ENCODE measurements at places on chromosomes 12 and 14.

GRCh38 chr14:25464772-25465171 lies 414.8 kb upstream of the STXBP6 start:
- no peak for DNase-seq

DNA sequence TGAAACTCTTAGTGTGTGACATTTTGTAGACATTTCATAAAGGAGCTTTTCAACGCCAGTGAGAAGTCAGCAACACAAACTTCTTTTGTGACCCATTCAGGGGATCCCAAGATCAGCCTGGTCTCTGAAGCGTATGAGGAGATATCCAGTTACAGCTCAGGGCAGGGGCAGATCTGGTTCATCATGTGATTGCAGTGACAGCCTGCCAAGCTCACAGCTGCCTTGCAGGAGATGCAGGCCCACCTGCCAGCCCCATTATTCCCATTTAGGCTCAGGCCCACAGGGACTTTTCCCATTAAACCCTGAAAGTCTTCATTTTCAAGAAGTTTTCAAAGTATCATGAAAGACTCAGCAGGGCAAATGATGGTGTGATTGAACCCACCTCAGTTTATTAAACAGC lies 38.3 kb downstream of the SRGAP1 start:
- DNase-seq, result no peak

- no peak for DNase-seq
Measured at GRCh38 chr12:67520606-67521005, 127.9 kb upstream of the DYRK2 start.

GRCh38 chr12:116321913-116322312 lies 44.4 kb upstream of the MED13L start:
- DNase-seq, result no peak

DNA sequence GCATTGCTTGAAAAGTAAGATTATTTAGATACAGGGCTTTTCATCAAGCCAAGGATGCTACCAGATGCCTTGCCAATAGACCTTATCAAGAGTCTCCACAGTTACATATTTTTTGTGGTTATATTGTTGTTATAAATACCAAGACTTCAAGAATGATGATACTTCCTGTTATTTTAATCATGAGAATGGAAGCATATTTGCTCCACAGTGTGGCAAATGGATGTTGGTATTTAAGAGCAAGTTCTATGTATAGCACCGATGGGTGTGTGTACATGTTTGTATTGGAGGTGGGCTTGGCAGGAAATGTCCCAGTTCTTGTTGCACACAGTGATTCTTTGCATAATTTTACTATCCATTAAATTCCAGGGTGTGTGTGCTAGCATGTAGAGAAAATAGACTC lies 4.4 kb upstream of the NID2 start:
- no peak for DNase-seq

DNA sequence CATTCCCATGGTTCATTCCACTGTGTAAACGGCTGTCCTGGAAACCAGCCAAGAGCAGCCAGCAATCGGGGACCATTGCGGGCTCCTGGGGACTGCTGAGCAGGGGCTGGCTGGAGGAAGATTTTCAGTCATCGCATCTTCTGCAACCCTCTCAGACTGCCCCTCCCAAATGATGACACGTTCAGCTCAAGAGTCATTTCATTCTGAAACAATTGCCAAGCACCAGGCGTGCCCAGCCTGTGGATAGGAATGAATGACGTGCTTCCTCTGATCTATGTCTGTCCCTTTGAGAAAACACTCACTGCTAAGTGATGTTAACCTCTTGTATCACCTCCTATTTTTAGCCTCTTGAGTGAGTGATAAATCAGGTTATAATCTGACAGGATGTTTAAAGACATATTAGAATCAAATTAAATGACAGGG lies 62.0 kb downstream of the NDUFA12 start:
- DNase-seq, result no peak

DNA sequence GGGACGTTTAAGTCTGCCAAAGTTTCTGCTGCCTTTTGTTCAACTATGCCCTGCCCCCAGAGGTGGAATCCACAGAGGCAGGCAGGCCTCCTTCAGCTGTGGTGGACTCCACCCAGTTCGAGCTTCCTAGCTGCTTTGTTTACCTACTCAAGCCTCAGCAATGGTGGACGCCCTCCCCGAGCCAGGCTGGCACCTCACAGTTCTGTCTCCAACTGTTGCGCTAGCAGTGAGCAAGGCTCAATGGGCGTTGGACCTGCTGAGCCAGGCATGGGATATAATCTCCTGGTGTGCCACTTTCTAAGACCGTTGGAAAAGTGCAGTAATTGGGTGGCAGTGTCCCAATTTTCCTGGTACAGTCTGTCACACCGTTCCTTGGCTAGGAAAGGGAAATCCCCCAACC lies 444.7 kb downstream of the FLRT2 start:
- no peak for DNase-seq

GRCh38 chr14:104797115-104798044 lies 1.8 kb upstream of the AKT1 start:
- no peak for DNase-seq

- no peak for DNase-seq
Measured at GRCh38 chr12:15323480-15323879, 1.2 kb downstream of the PTPRO start.

DNA sequence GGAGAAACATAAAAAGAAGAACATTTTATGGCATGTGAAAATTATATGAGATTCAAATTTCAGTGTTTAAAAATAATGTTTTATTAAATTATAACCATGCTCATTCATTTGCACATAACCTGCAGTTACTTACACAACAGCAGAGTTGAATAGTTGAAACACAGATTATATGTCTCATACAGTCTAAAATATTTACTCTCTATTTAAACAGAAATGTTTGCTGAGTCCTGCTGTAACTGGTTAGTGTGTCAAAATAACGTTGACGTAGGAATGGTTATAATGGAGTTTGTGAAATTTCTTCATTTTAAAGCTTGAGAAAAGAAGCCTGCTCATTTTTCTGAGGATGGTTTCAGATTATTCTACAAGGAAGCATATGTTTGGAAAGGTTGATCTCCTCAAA lies 196.5 kb upstream of the GARIN2 start:
- DNase-seq, result no peak

- DNase-seq, result no peak
Measured at GRCh38 chr12:104751594-104751993, 206.5 kb downstream of the SLC41A2 start.

DNA sequence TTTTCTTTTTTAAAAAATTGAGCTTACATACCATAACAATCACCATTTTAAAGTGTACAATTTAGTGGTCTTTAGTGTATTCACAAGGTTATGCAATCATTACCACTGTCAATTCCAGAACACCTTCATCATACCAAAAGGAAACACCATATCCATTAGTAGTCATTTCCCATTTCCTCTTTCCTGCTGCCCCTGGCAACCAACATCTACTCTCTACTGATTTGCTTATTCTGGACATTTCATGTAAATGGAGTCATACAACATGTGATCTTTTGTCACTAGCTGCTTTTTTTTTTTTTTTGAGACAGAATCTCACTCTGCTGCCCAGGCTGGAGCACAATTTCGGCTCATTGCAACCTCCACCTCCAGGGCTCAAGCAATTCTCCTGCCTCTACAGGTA lies 66.8 kb upstream of the CFL2 start:
- no peak for DNase-seq

DNA sequence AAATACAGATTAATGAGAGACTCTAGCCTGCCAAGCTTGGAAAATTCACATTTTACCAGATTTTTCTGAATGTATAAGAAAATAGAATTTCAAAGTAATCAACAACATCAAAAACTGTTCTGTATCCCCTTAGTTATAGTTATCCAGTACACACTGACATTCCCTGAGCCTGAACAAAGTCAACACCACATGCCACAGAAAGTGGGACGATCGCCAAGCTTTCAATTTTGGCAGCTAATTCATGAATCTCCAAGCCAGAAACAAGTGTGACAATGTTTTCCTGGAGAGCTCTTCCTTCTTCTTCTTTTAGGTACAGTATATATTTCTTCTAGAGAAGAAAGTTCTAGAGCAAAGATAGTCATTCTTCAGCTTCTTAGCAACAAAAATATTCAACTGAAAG lies 290.2 kb downstream of the PRKD1 start:
- no peak for DNase-seq

GRCh38 chr12:5391653-5392052 lies 40.3 kb upstream of the NTF3 start:
- no peak for DNase-seq

GRCh38 chr14:103314496-103315277 lies 19.4 kb upstream of the EIF5 start:
- DNase-seq, result no peak

GRCh38 chr12:65868133-65868705 lies 43.9 kb downstream of the HMGA2 start:
- no peak for DNase-seq

- no peak for DNase-seq
Measured at GRCh38 chr12:98084391-98084790, 431.0 kb upstream of the TMPO start.

DNA sequence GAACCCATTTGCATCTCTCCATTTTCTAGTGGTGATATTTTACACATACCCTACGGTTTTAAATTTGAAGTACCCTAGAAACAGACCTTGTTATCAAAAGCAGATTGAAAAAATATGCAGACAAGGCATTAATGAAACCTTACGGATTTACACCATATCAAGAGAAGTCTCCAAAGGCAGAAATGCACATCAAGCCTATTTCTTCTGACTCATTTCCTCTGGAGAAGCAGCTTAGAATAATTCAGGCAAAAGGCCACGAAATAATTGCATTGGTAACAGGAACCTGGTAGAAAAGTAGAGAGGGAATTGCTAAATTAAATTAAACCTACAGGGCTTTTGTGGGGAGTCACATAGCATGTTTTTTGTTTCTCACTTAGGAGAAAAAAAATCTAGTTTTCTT lies 34.7 kb downstream of the KICS2 start:
- DNase-seq, result no peak

GRCh38 chr14:63204407-63205043 lies at the start of gene RHOJ:
Gene RHOJ (plus strand): TSS chr14:63204443. CDS start chr14:63204870, 427 bp downstream.
- no peak for DNase-seq

GRCh38 chr12:12032851-12033797 lies 37.6 kb upstream of the BCL2L14 start:
- DNase-seq, result peak; percentile 12

DNA sequence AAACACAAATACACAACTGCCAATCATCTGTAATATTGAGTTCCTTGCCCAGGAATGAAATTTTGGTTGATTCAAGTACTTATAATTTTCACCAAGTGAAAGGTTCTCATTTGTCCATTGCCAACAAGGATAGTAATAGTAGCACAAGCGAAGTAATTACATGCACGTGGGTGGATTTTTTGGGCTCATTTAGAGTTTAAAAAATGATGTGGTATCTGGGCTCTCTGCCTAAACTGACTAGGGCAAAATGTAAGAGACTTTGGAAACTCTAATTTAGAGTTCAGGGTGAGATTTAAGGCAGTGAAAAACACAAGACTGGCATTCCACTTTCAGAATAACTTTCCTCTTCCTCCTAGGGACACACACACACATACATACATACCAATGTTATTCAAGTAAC lies 111.7 kb downstream of the MYRFL start:
- no peak for DNase-seq

DNA sequence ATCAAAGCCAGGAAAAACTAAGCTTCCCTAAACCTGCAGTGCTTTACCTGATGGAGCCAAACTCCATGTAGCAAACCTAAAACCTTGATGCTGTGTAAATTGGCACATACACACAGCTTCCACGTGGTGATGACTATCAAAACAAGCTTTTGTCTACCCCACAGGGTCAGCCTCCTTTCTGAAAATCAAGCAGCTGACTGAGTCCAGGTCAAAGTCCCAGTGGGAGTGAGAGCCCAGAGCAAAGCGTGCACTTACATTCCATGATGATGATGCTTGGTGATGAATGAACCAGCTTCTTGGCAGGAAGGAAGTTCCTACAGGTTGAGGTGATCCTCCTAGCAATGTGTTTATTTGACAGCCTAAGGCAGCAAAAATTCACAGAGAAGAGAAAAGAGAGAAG lies 630.0 kb upstream of the TBX3 start:
- no peak for DNase-seq

- no peak for DNase-seq
Measured at GRCh38 chr14:91346838-91347173, 70.8 kb downstream of the CCDC88C start.

DNA sequence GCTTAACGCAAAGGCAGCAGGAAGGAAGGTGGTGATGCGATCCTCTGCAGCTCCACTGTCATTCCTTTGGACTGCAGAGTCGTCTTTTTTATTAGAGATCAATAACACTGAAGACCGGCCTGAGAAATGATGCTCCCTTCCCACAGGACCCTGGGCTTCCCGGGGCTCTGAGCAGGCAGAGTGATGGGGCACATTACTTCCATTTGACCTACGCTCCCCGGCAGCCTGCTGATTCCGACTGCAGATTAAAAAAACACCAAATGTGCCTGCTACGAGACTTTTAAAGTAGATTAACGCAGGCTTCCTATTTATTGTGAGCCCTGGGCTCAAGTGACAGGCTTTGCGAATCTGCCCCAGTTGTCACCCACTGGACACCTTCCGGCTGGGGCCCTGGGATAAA lies 37.5 kb downstream of the KCNA1 start:
- no peak for DNase-seq
